ENCODE measurements at places on chromosomes 6 and 20.

DNA sequence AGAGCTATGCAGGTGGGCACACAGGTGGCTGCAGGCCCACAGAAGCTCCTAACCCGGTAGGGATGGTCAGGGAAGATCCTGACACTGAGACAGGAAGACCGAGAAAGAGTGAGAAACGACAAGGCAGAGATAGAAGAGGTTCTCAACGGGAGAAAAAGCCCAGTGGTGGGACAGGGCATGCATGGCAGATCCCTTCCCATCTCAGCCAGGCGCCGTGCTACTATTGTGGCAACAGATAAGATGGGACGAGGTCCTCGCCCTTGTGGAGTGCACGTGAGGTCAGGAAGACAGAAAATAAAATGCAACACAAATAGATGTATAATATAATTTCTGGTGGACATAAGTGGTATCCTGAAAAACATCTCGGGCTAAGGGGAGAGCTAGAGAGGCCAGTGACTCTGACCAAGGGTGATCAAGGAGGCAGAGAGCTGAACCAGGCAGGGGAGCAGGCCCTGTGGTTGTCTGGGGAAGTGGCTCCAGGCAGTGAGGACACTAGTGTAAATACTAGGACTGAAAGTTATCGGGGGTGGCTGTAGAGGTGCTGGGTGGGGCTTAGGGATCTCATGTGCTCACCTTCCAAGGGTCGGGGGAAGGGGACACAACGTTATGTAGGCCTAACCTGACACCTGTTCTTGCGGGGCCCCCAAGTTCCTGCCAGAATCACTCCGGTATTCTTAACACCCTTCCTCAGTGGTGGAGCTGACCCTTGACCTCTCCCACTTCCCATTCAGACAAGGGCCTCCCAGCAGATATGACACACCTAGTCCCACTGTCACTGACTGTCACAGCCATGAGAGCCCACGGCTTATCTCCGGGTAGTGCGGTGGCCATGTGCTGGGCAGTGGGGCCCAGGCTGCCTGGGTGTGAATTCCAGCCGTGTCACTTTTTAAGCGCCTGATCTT, 1.0 kb downstream of the SRXN1 start:
- peak; percentile 17 for DNase-seq

GRCh38 chr6:129546702-129547101, 163.3 kb downstream of the ARHGAP18 start:
- no peak for DNase-seq

DNA sequence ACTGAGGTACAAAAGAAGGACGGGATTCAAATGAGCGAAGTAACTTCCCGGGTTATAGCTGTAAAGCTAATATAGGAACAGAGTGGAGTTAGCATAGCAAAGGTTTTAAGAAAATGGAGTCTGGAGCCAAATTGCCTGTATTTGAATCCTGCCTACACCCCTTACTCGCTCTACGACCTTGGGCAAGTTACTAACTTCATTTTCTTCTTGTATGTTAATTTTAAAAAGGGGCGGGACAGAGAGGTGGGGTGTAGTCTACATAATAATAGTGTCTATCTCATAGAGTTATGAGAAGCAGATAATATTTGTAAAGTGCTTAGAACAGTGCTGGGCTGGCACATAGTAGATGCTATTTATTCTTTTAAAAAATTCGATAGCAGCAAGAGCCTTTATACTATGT, 705 bp downstream of the ZSCAN23 start:
- DNase-seq = no peak

- DNase-seq = no peak
These were observed 13.7 kb upstream of the SIRPB1 start for GRCh38 chr20:1633535-1633934.

GRCh38 chr6:11460001-11460668, 77.4 kb upstream of the TMEM170B start:
- DNase-seq = no peak

- no peak for DNase-seq
These were observed 72.7 kb downstream of the ELOVL4 start for GRCh38 chr6:79874531-79875134.

DNA sequence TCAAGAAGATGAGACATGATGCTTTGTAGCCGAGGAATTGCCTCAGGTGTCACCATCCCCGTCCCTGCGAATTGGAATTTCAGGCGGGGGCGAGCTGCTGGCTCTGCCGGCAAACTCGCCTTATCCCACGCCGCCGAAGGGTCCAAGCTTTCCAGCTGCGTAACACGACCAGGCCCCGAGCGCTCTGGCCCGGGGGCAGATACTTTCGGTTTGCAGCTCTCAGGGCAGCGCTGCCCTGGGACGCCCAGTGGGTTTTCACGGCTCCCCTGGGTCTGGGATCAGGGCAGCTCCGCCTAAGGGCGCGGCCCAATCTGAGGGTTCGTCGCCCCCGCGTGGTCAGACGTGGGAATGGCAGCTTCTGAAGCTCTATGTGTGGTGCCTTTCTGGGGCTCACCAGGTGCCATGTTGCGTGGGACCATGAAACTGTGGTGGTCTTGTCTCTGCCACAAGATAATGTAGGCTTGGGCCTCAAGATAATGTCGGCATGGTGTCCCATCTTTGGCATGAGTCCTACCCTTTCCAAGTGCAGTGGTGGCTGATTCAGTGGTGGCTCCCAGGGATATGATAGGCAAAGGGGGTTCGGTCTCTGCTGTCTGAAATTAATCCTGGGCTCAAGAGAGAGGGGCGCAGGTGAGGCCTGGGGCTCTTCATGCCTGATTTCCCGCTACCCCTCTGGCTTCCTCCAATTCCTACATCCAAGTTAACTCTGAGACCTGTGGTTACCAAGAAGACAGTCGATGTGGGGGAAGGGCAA, 21.0 kb downstream of the PIGT start:
- peak; percentile 87 for DNase-seq

- peak; percentile 47 for DNase-seq
These were observed 778 bp upstream of the LOC128125822 start for GRCh38 chr6:63571361-63572043.

DNA sequence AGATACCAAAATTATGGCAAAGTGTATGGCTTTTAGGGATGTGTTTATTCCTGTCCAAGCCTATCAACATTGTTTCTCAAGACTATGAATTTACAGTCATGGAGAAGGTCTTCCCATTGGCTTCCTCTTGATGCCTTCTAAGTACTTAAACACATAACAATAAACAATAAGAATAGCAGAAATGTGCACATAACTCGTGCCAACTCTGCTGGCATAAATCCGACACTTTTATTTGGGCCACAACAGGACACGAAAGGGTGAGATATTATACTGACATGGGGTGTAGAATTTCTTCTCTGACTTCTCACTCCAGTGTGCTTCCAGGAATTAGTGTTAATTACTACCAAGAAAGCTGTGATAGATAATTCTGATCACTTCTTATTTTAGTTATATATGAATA, 695.9 kb upstream of the SLC35B3 start:
- no peak for DNase-seq

GRCh38 chr20:62658593-62659178, 16.4 kb downstream of the SLCO4A1 start:
- DNase-seq = no peak

DNA sequence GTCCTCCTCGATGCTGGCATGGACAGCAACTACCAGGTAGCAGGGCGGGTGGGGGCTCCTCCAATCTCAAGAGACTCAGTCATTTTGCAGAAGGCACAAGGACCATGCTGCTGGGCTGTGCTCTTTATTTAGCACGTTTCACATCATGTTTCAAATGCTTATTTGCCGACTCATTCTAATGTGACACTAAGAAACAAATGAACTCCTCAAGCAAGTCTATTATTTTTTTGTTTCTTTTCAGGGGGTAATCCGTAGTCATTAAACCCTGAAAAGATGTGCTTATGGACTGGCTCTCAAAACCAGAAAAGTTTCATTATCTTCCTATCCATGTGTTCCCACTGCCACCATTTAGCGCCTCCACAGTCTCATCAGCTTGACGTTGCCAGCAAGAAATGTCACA, 92.9 kb downstream of the ANKS1A start:
- no peak for DNase-seq

- DNase-seq = no peak
These were observed 103.6 kb downstream of the DNAH8 start for GRCh38 chr6:38818691-38819090.
